Activated naive CD4-positive, alpha-beta T cell treated with anti-CD3 and anti-CD28 coated beads, Interleukin-2, amount 50 U/mL, for 16 hours (primary cell): ENCODE measurements at places on chromosomes 4 and X.

- DNase-seq = no peak
Observed at GRCh38 chrX:112654871-112655270, 24.9 kb downstream of the LHFPL1 start.

GRCh38 chr4:39255266-39255665 is 72.9 kb downstream of the WDR19 start:
- DNase-seq = no peak

DNA sequence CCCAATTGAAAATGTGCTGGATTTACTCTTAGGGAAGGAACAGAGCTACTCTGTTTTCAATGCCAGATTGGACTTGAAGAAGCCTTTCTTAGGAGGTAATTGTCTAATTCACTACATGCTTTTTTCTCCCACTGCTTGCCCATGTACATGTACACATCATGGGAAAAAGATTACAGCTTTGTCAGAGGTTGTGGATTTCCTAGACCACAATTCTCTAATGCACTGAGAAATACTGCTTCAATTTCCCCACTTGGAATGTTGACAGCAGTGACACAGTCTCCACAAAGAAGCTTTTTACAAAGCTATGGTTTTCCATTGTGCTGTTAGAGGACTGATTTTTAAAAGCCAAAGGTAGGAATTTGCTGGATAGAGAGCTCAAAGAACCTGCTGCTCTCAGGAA is 19.5 kb downstream of the ZAR1 start:
- no peak for DNase-seq

- DNase-seq = no peak
Observed at GRCh38 chrX:13376857-13377549, 57.1 kb upstream of the ATXN3L start.

DNA sequence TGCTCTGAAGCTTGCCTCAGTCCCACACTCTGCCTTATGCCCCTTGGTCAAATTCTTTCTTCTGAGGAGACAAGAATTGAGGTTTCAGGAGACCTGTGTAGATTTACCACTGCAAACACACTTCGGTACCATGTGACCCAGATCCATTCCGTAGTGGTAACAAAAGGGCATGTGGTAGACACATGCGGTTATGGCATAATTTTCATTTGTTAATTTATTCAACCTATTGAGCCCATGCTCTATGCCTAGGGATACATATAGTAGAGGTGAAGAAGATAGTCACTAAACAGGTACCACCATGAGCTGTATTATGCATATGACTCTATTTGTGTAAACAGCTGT is 190.9 kb downstream of the NDST4 start:
- no peak for DNase-seq

GRCh38 chrX:17736478-17736855 is 826 bp upstream of the SCML1 start:
- DNase-seq = no peak
